Effector memory CD8-positive, alpha-beta T cell (primary cell): ENCODE measurements at places on chromosomes 1 and 21.

- DNase-seq: no peak
Observed at GRCh38 chr1:222798975-222799374, 15.9 kb upstream of the DISP1 start.

GRCh38 chr1:169240449-169241232 is 127.0 kb downstream of the NME7 start:
- DNase-seq: no peak

DNA sequence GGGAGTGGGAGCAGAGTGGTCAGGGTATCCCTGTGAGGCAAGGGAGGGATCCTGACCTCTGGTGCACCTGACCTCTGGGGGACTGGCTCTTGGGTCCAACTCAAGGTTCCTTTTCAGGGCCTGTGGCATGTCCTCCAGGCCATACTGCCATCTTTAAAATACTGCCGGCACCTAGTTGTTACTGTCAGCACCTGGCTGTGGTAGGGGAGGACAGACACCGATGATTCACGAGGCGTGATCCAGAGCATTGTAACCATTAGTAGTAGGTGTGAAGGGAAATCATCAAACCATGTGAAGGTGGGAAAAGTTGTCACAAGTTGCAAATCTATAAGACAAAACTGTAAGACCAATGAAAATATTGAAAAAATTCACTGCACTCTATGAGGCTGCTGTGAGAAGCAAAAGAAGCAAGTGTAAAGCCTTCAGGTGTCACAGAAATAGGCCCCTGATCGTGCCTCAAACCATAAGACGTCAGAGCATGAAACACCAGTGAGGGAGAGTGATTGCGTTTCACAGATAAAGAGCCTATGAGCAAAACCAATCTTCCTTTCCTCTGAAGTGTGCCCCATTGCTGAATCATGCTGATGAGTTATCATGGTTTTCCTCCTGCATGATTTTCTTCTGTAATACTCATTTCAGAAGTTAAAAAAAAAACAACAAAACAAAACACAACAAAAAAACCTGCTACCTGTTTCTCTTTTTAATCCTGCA is 55.3 kb downstream of the CDC7 start:
- peak; percentile 67 for DNase-seq

DNA sequence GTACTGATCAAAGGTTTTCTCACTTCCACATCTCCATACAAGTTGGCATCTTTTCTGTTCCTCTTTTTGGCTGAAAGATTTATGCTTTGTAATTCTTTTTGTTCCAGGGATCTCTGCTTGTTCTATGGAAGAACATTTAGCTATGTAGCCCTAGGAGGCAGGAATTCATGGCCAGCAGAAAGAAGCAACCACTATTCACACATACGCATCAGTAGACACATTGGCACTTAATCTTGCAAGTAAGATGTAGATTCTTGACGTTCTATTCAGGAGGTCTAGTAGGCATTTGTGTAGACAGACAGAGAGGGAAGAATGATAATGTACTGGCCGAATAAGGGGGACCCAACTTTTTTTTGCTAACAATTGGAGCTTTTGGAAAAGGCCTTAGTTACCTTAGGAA is 336.0 kb downstream of the NUF2 start:
- DNase-seq: no peak

GRCh38 chr1:88509379-88509778 is 174.7 kb upstream of the PKN2 start:
- no peak for DNase-seq

DNA sequence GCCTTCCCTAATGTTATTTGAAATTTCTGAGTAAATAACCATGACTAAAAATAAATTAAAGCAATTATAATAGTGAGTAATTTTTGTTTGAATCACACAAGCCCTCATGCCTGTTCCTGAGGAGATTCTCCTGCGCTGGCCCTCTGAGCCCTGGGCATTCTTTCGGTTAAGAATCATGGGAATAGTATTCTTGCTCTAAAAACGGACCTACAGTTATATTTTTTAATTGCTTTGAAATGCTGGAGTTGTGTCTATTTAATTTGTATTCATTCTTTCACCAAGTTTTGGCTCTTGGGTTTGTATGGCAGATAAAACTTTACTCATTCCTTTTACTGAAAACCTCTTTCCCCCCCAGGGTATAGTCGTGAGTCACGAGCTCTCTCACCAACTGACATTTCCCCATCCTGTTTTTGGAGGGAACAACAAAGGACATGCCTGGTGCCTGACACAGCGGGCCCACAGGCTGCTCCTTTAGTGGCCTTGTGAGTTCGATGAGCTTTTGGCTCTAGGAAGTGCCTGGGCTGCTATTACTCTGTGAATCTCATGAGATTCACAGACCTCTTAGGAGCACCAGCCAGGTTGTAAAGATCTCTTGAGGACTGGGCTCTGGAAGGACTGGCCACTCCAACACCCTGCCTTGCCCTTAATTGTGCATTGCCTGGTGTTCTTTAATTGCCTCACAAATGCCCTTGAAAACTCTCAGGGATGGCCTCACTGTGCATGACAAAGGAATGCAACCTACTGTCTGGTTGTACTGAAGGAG is 58.6 kb downstream of the DDR2 start:
- DNase-seq: no peak

DNA sequence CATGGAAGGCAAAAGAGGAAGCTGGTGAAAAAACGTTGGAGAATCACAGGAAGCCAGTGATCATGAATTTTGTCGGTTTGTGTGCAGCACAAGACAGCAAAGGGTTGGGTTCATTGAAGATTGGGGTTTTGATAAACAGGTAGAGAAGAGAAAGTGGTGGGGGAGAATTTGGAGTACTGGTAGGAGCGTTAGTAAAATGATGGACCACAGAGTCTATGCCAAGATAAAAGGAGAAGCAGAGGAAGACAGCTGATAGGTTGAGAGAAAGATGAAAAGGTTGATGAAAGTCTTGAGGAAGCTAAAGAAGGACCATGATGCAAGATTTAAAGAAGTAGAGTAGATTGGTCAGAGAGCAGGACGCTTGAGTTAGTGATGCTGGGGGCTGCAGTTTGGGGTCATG is 156.8 kb upstream of the POU3F1 start:
- DNase-seq: no peak

- DNase-seq: no peak
Observed at GRCh38 chr1:63730211-63730610, 43.6 kb upstream of the ROR1 start.

GRCh38 chr21:45618287-45618686 is 25.2 kb upstream of the PCBP3 start:
- DNase-seq: no peak

- no peak for DNase-seq
Observed at GRCh38 chr1:77465139-77465538, 183.3 kb downstream of the AK5 start.

DNA sequence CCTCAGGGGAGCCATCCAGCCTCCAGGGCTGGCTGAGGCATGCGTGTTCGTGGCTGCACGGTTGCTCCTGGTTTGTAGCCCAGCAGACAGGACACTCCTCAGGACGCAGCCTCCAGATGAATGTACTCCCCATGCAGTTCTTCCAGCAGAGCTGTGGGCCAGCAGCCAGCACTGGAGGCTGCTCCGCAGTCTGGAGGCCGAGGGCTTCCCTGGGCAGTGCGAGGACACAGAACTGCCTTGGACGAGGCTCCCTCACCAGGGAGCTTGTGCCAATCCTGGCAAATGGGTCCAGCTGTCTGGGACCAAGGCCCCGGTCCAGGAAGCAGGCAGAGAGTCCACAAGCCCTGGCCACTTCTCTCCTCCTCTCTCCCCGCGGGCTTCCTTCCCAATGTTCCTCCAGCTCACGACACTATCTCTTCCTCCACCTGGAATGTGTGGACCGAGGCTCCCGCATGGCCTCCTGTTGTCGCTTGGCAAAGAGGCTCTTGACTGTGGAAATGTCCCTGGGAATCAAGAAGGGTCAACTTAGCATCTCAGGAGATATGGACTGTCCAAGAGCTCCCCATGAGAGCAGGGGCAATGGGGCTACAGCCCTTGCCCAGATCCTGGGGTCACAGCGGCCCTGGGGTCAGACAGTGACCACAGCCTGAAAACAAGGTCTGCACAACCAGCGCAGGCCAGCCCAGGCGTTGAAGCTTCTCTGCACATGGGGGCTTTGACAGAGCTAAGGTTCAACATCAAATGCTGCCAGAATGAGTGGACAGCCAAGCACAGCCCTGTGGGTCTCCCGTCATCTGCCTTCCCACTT is 5.3 kb downstream of the EDN2 start:
- DNase-seq: no peak

GRCh38 chr21:33668180-33668579 is 25.9 kb downstream of the ITSN1 start:
- DNase-seq: no peak

DNA sequence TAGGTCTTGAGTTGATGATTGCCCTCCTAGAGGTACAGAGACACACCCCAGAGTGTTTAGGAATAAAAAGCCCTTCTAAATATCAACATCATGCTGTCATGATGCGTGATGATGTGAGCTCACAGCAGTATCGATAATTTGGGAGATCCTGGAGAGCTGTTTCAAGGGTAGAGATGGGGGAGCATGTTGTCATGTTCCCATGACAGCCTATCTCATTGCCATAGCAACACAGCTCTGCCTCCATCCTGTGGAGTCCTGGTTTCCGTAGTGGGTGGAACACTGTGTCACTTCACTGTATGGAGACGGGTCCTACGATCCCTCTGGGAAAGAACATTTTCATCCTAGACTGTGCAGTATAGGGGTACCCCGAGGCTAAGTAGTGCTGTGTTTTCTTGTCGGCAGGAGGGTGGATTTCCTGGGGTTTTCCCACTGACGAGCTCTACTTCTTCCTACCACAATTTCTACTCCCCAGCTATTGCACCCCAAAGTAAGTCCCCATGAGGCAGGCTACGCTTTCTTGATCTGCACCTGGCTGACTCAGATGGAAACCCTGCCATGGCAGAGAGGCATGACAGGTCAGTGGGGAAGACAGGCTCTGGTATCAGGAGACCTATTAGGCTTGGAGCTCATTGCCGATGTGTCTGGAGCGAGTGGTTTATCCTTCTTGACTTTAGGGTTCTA is 7.2 kb downstream of the KISS1 start:
- DNase-seq: no peak

DNA sequence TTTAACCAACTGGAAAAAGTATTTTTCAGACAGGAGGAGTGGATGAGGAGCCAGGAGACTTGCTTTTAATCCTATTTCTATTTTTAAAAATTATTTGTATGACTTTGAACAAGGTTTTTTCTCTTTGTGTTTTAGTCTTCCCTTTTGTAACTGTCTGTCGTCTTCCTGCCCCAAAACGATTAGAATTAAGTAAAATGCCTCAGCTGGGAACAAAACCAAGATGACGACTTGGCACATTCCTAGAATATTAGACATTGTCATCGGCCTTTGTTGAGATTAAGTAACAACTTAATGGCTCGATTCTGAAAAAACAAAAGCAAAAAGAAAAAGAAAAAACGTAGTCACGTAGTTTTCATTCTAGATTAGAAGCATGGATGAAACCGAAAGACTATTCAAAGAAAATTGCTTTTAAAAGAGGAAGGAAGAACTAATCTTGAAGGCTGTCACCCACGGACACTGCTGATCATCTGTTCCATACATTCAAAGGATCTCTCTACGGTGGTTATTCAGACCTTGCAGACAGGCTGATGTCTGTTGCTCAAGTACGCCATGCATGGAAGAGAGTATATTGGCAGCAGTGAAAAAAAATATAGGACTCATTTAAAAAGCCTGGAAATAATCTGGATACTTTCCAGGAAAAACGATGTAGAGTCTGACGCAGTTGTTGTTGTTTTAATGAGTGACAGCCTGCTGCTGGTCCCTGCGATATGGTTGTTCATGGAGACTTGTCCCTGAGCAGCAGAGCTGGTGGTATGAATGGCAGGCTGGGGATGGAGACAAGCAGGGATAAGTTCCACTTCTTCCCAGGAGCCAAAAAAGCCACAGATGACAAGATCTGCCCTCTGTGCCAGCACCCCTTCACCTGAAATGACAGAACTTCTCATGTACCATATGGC is 16.8 kb downstream of the GNG4 start:
- no peak for DNase-seq

DNA sequence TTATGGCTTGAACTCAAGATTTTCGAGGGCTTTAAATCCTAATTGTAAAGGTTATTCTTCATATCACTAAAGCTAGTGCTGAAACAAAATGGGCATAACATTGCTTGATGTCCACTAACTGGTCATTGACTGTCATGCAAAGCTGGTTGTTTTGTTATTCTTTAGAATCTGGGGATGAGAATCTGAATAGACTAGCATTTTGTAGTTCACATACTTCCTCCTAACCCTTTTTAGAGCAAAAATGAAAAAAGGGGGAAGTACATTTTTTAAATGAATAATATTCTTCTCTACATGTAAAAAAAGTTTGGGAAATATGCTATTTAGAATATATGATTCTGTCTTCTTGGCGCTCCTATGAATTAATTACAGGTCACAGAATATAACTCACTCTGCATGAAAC is 72.2 kb upstream of the HMCN1 start:
- no peak for DNase-seq

GRCh38 chr1:54681358-54681757 is 34.3 kb upstream of the TTC4 start:
- no peak for DNase-seq

GRCh38 chr21:26849428-26850115 is 4.4 kb upstream of the ADAMTS1 start:
- DNase-seq: no peak

- DNase-seq: no peak
Observed at GRCh38 chr1:230465691-230466090, 39.6 kb upstream of the PGBD5 start.

DNA sequence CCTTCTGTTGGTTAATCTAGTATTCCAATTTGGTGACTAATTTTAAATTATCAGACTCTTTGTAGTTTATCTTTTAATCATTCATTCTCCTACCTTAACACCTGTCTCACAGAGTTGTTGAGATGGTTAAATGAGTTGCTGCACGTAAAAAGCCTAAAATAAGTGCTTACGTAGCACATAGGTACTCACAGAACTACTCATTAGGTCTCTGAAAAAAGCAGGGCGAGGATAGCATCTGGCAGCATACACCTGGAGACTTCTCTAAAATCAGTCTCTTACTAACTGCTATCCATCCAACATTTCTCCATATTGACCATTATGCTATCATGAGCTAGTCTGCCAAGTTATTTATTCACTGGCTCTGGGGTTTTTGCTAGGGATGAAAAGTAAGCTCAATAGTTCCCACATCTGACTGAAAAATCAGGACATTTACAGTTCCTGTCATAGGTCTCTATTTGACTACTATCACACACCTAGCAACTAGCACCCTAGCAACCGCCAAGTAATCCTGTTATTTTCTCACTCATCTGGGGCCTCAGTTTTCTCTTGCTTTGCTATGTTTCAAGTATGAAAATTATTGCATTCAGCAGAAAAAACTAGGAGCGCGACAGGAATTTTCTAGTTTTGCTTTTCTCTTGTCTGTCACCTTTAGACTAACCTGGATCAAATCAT is 11.2 kb downstream of the CSDE1 start:
- DNase-seq: no peak

DNA sequence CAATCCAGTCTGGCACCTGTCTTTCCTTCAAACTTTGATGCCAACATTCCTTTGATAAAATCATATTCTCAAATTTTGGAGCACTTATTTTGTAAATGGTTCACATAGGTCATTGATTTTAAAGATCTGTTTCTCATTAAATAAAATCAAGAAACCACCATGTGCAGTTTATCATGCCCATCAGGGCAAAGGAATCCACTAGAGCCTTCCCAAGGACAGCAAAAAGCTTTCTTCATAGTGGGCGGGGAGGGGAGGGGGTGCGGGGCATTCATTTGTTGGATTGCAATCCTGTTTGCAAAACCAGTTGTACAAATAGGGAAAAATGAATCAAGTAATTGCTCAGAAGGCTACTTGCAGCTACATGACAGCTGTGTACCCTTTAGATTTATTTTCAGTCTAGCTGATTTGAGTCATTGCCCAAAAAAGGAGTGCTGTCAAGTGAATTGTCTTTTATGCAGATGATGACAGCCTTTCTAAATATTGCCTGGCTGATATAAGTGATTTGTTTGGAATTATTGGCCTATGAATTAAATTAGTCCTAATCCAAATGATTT is 23.0 kb downstream of the LRRC8B start:
- DNase-seq: no peak
